ENCODE measurements at places on chromosomes 6 and 20.

GRCh38 chr6:30194797-30195690, 18.2 kb downstream of the TRIM26 start:
- DNase-seq = no peak

- no peak for DNase-seq
Measured at GRCh38 chr6:16355699-16356446, 117.5 kb downstream of the GMPR start.

- DNase-seq = no peak
Measured at GRCh38 chr20:62227591-62227976, 7.5 kb upstream of the HRH3 start.

- DNase-seq = no peak
Measured at GRCh38 chr6:37244430-37245310, 12.9 kb upstream of the TBC1D22B start.

GRCh38 chr6:51472745-51473487, 614.5 kb downstream of the PKHD1 start:
- no peak for DNase-seq

GRCh38 chr20:22490287-22491193, 93.8 kb downstream of the FOXA2 start:
- DNase-seq = no peak

GRCh38 chr6:99119109-99120031, 171.6 kb upstream of the FBXL4 start:
- no peak for DNase-seq

- peak; percentile 13 for DNase-seq
Measured at GRCh38 chr20:35238170-35238569, 11.7 kb downstream of the MMP24 start.

GRCh38 chr6:42222448-42222847, 4.8 kb upstream of the MRPS10 start:
- no peak for DNase-seq

- no peak for DNase-seq
Measured at GRCh38 chr6:11202513-11203305, 29.8 kb downstream of the NEDD9 start.

GRCh38 chr6:7960848-7961247, 50.3 kb upstream of the TXNDC5 start:
- no peak for DNase-seq

DNA sequence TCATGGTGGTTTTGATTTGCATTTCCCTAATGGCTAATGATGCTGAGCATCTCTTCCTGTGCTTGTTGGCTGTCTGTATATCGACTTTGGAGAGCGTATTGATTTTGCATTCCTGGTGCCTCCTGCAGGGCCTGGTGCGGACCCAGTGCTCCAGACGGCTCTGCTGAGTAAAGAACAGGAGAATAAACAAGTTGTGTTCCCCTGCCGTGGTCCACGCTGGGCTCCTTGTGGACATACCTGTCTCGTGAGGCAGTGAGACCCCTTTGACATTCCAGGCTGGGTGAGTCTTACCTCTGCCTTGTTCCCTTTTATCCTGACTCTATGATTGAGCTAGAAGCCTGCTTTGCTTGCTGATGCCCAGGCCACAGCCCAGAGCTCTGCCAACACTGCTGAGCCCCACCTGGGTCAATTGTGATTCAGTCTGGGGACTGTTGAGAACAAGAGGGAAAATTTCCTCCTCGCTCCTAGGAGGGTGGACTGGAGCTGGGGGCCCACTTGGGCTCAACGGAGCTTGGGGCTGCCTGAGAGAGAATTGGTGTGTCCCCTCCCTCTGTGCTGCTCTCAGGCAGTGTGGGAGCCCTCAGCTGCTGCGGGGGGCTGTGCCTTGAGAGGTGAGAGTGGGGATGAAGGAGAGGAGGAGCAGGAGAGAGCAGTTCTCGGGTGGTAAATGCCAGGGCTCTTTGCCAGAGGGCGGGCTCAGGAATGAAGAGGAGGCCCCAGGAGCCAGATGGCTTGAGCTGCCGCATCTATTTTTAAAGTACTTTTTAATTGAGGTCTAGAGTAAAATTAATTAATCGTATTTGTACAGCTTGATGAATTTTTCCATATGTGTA, 43.7 kb upstream of the PMEPA1 start:
- DNase-seq = no peak

GRCh38 chr6:117206944-117207687, 58.2 kb upstream of the VGLL2 start:
- DNase-seq = no peak

DNA sequence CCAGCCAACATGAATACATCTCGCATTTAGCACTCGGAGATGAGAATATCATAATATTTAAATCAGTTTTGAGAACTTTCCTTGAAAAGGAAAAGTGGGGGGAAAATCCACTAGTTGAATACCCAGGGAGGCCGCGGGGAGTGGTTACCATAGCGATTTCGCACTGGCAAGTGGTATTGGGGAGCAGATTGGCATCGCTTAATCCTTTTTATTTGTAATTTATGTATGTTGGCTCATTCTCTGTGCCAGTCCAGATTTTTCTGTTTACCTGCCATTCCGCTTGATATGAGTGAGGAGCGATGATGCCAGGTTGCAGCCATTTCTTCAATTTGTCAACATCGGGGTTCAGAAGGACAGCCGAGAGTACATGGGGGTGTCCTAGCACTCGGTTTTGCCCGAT, 291.8 kb downstream of the ZNF217 start:
- no peak for DNase-seq

GRCh38 chr6:74971633-74972032, 234.2 kb downstream of the COL12A1 start:
- DNase-seq = no peak

GRCh38 chr20:62791301-62792181, 4.7 kb upstream of the MRGBP start:
- DNase-seq = peak; percentile 78

DNA sequence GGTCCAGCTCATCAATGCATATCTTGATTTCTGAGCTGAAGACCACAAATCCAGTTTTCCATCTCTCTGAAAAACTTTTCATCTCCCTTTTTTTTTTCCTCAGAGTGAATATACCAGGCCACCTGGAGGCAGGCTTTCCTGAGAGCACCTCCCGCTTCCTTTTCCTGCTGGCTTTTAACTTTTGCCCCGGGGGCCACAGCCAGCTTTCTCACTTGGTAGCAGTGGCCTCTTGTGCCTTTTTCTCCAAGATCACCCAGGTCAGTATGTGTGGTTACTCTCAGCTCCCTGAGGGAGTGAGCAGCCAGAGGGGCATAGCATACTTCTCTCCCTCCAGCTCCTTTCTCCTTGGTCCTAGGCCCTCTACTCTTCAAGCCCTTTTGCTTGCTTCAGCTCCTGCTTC, at the start of gene BTN1A1:
Gene BTN1A1 (plus strand): TSS at position 202 of the 400 bp plus-strand sequence. CDS start 984 bp downstream, outside the sequence.
- DNase-seq = no peak

- no peak for DNase-seq
Measured at GRCh38 chr6:57247603-57248002, 25.5 kb upstream of the RAB23 start.

GRCh38 chr6:19655744-19656143, 181.4 kb upstream of the ID4 start:
- DNase-seq = no peak

DNA sequence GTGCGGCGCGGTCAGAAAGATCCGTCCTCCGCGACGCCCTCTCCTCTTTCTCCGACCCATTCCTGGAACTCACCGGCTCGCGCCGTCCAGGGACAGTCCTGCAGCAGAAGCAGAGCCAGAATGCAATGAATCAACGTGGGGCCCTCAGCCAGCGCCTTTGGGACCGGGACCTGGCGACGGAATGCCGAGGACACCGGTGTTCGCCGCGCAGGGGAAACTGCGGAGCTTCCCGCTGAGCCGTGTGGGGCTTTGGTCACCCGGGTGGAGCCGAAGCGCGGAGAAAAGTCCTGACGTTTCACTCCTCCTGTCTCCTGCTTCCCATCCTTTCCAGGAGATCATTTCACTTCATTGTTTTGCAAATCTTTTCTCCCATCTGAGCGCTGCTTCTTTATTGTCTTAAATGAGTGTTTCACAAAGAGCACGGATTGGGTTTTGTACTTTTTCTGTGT, 26.5 kb downstream of the ULBP1 start:
- DNase-seq = no peak

DNA sequence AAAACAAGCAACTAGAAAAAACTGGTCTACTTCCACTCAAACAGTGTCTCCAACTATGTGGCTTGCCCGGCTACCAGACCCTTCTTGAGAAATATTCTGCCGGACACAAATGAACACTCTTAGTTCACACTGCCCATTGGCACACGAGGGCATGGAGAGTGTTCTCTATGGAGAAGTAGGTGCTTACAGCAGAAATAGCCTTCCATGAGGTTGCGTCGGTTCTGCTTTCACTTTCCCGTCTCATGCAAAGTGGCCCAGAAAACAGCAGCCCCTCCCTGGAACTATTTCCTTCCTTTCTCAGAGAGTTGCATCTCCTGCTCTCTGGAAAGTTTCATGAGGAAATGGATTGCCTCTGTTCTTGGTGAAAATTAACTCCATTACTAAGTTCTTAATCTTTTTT, 9.5 kb upstream of the HLA-DOA start:
- DNase-seq = peak; percentile 69

DNA sequence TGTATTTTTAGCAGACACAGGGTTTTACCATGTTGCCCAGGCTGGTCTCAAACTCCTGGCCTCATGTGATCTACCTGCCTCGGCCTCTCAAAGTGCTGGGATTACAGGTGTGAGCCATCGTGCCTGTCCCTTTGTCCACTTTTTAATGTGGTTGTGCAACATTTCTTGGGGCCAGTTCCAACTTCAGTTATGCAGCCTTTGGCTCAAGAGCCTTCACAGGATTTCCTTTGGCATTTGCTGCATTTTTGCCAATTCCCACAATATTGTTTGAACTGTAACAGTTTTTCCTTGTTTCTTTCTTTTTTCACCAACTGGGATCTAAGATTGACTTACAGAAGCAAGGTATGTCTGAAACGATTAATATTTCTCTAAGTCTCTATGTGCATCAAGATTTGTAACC, 63.6 kb downstream of the EDN1 start:
- no peak for DNase-seq

GRCh38 chr6:3929281-3929798, 80.2 kb downstream of the FAM50B start:
- no peak for DNase-seq

GRCh38 chr6:157261606-157262005, 61.7 kb downstream of the TMEM242 start:
- DNase-seq = no peak

DNA sequence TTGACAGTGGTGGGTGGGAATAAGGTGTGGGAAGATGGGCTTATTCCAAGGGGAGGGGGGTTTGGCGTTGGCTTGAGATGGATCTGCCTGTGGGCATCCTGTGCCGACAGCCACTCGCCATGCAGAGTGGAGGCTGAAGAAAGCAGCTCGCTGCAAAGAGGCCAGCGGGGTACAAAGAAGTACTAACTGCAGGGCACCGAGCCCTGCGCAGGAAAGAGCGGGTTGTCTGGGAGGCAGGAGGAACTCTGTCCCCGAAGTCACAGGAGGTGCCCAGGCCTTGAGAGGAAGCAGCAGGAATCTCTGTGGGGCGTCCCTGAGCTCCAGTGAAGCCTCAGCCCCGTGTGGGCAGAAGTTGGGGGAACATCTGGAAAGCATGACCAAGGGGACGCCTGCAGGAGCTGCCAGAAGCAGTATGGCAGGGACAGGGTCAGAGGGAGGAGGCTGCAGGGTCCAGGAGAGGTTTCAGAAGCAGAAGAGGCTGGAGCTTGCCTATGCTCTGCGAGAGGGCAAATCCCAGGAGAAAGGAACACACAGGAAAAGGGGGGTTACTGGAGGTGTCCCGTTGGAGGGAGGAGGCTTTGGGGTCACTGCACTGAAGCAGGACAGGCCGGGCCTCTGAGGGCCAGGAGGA, 77.2 kb downstream of the THBS2 start:
- no peak for DNase-seq

DNA sequence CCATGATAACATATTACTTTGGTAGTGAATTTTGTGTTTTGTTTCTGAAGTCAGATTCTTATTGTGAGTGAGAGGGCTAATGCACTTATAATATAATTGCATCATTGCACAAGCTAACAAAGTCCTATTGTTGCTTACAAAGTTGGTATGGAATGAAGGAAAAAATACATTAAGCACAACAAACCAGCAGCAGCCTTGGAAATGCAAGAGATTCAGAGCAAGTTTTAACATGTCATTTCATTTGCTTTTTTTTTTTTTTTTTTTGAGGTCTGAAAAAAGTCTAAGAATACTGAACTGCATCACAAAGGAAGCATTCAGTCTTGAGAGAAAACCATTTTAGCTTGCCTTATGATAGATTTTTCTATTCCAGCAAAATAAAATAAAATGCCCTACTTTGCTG, 57.6 kb downstream of the PLCB4 start:
- DNase-seq = no peak

GRCh38 chr6:128518434-128519131, 1.8 kb downstream of the PTPRK start:
- DNase-seq = no peak

GRCh38 chr6:133814797-133815196, 74.1 kb upstream of the TCF21 start:
- DNase-seq = no peak

DNA sequence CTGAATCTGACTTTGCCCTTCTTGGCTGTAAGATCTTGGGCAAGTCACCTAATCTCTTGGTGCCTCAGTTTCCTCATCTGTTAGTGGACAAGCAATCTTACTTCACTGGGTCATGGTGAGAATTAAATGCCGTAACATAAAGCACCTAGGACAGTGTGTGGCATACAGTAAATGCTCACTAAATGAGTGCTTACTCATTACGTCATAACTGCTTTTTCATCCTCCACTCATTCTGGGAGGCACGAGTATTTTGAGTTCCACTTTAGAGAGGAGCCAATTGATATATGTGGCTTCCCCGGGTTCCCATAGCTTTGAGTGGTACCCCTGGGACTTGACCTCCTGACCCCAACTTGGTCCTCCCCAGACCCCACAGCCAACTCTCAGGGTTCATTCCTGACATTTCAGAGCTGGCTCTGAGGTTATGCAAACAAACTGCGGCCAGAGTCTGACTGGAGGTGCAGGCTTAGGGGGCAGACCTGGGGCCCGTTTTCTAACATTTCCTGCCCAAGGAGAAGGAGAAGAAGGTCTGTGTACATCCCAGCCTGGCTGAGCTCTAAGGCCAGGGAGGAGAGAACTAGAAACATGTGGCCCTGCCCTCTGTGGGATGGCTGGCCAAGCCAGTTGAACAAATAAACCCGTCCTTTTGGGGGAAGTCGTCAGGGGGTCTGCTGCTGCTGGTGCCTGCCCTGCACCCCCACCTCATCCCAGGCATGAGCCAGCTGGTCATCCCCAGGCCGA, 5.8 kb downstream of the ANGPT4 start:
- no peak for DNase-seq

DNA sequence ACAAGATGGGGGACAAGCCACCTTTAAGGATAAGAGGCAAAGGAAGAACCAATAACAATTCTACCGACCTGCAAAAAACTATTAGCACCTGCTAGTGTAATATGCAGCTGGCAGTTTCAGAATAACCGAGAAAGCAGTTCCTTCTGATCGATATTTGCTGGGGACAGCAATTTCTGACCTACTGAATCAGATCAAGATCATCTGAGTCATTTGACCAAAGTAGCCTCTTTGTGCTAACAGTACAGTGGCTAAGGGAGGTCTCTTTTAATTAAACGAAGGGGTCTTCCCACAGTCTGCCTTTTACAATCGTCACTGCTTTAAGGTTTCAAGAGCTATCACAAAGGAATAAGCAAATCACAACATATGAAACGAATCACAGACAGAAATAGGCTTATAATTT, 318.9 kb downstream of the BTBD9 start:
- DNase-seq = no peak

Data from KG1 (cell line).